ENCODE measurements at places on chromosomes 6 and 20.

DNA sequence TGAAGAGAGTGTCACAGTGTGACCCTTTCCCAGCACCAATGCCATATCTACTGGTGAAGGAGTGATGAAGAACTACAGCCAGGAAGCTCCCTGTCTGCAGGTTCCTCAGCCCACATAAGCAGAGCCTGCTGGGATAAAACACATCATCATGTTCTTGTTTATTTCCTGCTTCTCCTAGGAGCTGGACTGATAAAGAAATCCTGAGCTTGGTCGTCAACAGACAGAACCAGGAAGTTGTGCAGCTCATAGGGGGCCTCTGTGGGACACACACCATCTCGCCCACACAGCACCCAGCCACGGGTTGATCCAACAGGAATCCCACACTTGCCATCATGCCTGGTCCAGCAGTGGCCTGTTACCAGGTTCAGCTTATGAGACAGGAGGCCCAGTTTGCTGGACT is 2.8 kb upstream of the CSTL1 start:
- no peak for DNase-seq

GRCh38 chr6:44041461-44042260 is 85.6 kb downstream of the MRPL14 start:
- DNase-seq = peak; percentile 99

DNA sequence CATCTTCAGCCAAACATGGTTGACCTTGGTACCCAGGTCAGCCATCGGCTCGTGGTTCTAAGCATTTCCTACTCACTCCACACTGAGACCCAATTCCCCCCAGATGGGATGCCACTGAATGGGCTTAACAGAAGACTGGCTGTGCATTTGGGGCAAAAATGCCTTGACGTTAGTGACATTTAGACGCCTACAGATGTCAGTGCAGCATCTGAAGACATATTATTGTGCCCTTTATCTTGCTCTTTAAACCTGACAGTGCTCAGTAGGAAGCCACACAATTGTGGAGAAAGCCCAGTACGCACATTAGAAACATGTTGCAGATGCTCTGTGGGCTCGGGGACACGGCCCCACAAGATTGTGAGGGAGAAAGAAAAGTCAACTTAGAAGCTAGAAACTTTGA is 414.7 kb downstream of the PTPRT start:
- DNase-seq = no peak

DNA sequence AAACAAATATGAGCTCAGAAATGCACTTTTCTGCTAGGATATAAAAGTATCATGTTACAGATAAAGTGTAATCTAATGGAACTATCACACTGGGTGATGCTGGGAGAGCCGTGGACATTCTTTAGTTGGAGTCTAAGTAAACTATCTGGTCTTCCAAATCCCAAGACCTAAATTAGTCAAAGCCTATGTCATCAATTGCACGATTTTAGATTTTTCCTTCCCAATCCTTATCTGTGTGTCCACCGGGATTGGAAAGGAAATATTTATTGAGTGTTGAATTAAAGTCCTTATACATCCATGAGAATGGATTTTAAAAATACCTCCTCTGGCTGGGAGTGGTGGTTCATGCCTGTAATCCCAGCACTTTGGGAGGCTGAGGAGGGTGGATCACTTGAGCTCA is 19.6 kb upstream of the MRAP2 start:
- DNase-seq = no peak

DNA sequence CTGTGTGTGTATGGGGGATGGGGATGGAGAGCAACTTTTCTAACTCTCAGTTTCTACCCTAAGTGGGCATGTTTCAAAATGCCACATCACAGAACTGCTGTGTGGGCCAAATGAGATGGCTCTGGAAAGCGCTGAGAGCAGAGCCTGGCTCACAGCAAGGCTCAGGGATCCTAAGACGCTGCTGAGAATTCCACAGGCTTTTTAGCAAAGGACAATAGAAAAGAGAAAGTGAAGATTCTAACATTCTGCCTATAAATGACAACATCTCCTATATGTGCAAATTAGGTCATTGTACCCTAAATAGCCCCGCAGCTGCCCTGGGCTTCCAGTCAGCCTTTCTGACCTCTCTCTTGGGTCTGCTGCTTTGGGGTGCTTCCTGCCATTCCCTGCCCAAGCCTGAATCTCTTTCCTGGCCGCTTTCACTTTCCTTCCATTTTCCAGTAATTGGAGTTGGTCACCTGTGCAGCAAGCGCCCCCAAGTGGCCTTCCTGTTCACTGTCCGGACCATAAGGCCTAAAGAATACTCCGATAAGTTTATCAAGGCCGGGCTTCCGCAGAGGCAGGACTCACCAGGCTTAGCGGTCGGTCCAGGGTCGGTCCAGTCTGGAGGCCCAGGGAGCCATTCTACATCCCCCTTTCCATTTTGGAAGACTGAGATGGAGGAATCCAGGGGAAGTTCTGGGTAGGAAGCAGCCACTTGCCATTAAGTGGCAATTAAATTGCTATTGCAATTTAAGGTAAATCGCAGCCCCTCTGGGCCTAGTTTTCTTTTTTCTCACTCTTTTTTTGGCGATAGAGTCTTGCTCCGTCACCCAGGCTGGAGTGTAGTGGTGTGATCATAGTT is 6.7 kb upstream of the DDR1 start:
- DNase-seq = peak; percentile 91
